Stimulated activated naive B cell treated with anti-CD40 and anti-IgM and Interleukin-4, amounts not matched to agents 10 μg/mL and 1 μg/mL and 100 μg/mL, for 72 hours (primary cell): ENCODE measurements at places on chromosomes 2 and 18.

- no peaks in the 10 kb centered on the region for H3K36me3 ChIP-seq
- H3K4me3 ChIP-seq = no peak overlapping the region
- peaks cover 10% of the 10 kb centered on the region for H3K27me3 ChIP-seq
- no peaks in the 10 kb centered on the region for H3K4me1 ChIP-seq
Measured at GRCh38 chr2:56088411-56088810, 95.4 kb upstream of the CCDC85A start.

DNA sequence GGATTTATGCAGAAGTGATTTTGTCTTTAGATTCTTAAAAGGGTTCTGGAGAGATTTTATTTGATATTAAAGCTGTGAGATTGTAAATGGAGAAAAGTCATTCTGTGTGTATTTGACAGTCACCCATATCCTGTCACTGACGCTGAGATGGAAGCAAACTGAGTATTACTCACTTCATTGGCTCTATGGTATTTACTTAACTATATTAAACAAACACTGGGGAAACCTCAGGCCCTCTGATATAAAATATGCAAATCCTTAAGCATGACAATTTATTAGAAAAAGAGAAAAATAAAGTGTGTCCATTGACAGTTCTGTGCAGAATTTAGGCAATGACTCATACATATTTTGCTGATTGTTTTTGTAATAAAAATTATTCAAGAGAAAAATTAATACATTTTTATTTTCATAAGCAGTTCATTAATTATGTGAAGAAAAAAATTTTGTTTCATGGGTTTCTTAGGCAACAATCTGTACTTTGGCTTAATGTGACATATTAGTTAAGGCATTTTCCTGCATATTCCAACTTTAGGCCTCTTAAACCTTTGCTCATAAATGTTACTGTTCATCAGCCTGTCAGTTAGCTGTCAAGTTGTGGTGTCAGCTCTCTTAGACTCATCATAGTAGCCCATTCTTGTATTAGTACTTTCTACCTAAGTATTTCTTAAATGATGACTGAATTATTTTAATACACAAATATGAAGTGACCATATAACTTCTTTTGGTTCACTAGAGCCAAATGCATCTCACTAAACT is 99.9 kb downstream of the PARD3B start:
- no peak for DNase-seq
- no peaks in the 10 kb centered on the region for H3K36me3 ChIP-seq
- H3K4me3 ChIP-seq = no peak overlapping the region
- no peaks in the 10 kb centered on the region for H3K27me3 ChIP-seq
- no peak overlapping the region for H3K27ac ChIP-seq

DNA sequence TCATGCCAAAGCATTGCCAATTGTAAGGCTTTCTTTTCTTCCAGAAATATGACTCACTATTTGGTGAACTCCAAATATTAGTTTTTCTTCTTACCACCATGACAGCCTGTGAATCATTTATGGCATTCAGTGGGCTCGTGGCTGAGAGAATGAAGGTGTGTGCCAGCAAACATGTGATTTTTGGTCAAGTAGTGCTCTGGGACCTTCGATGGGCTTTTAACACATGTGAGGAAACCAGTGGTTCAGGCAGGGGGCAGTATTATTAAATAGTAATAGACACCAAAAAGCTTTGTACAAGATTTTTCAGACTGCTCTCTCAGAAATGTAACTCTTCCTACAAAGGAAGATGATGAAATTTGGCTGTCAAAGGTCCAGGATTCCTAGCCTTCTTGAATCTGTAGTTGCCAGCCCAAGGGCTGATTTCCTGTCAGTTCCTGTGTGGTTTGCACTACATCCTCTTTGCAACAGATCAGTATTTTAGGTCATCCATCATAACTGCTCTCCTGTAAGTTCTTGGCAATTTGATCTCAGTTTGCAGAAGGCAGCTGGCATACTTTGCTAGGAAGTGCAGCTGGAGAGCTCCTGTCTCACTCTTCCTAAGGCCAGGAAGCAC is 64.3 kb downstream of the BABAM2 start:
- no peak for DNase-seq
- peak overlapping the region; percentile 37 for H3K27ac ChIP-seq
- peaks cover 68% of the 10 kb centered on the region for H3K4me1 ChIP-seq
- H3K27me3 ChIP-seq = no peaks in the 10 kb centered on the region

DNA sequence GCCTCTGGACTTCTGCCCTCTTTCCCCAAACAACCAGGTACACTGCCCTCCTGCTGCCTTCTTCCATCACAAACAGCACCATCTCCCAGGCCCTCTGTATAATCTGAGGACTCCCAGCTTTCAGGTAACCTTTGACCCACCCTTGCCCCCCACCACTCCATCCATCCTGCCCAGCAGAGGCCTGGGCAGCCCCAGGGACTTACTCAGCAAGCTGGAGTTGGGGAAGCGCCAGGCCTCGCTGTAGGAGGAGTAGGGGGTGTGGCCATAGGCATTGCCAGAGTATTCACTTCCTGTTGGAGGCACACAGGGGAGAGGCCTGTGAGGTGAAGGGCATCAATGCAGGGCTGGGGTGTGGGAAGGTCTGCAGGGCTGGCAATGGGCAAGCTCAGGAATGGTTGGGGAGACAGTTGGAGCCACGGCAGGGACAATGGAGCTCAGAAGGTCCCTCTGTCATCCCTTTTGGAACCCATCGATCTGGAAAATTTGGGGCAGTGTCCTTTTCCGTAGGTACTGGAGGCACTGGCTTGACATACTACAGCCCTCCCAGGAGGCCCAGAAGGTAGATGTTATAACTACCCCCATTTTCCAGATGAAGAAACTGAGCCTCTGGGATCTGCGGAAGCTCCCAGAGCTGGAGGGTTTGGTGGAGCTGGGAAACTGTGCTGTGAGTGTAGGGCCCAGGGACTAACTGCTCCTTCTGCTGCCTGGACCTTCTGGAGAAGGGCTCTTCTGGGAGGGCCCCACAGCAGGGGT is 46.3 kb downstream of the PSD4 start:
- peaks cover 13% of the 10 kb centered on the region for H3K4me1 ChIP-seq
- DNase-seq = no peak
- H3K4me3 ChIP-seq = no peak overlapping the region

DNA sequence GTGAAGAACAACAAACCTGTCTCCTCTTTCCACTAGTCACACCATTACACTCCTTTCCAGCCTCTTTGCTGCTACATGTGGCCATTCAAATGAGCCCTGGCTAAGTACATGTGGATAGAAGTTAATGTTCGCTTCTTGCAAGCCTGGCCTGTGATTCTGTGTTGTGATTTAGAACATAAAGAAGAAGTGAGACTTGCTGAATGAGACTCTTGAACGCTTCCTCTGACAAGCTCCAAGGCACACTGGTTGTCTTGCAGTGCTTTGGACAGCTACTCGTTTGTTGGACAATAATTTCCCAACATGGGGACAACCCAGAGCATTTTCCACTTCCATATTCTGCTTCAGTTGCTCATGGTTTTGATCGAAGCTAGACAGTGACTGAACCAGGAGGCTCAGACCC is 57.3 kb downstream of the CCDC74A start:
- H3K27me3 ChIP-seq = peaks cover 52% of the 10 kb centered on the region
- DNase-seq = peak; percentile 5
- no peaks in the 10 kb centered on the region for H3K36me3 ChIP-seq

DNA sequence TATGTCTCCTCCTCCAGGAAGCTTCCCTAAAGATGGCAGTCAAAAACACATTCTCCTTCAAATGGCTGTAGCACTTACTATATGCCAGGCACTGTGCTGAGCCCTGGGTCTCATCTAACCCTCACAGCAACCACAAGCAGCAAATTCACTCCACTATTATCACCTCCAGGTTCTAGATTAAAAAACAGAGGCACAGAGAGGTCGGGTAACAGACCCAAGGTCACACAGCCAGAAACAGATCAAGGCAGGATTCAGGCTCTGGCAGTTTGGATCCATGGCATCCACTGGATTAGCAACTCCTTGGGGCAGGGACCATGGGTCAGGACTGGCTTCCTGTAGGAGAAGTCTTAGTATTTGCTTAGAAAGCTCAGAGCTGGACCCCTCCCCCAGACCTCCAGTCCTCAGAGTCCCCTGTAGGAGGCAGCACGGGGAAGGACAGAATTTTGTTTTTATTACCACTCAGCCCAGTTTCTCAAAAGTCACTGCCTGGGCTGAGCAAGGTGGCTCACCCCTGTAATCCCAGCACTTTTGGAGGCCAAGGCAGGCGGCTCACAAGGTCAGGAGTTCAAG is 34.4 kb downstream of the ZFP36L2 start:
- no peaks in the 10 kb centered on the region for H3K27me3 ChIP-seq
- peak overlapping the region; percentile 57 for H3K27ac ChIP-seq
- H3K4me3 ChIP-seq = no peak overlapping the region
- H3K36me3 ChIP-seq = peaks cover 2% of the 10 kb centered on the region

DNA sequence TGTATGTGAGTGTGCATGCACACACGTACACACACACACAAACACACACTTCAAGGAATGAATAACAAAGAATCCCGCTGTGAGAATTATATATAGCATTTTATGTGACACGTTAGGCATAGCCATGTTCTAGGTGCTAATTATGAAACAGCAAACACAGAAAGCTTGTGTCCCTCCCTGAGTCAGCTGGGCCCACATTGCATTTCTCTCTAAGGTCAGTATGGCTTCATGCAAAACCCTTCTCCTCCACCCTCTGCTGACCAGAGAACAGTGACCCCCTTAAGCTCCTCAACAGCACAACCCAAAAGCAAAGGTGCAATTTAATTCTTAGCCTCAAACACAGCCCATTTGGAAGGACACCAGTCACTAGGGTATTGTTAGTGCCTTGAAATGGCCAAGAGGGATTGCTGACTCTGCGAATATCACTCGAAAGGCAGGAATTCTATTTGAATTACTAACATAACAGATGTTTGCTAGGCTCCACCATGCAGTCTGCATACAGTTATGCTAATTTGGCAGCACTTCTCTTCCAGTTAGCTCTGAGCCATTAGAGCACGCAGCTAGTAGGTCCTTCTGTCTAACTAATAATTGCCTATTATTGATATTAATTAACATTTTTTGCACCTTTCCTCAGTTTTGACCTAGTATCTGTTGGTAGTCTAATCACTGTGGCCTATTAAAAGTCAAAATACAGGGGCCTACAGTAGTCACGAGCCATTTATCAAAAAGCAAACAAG is 149.0 kb downstream of the LNPK start:
- DNase-seq = no peak
- H3K4me3 ChIP-seq = no peak overlapping the region

GRCh38 chr2:2291500-2292260 is 39.4 kb downstream of the MYT1L start:
- H3K4me3 ChIP-seq = no peak overlapping the region
- no peak overlapping the region for H3K27ac ChIP-seq
- H3K27me3 ChIP-seq = peaks cover 7% of the 10 kb centered on the region

GRCh38 chr18:76996429-76996828 is 136.2 kb downstream of the MBP start:
- H3K36me3 ChIP-seq = peaks cover 4% of the 10 kb centered on the region
- no peak overlapping the region for H3K4me3 ChIP-seq
- peaks cover 37% of the 10 kb centered on the region for H3K4me1 ChIP-seq
- no peaks in the 10 kb centered on the region for H3K27me3 ChIP-seq
- no peak overlapping the region for H3K27ac ChIP-seq
